AML-193 (cell line): ENCODE measurements at places on chromosomes 5 and 9.

GRCh38 chr9:121725008-121725775 lies 73.8 kb downstream of the DAB2IP start:
- no peak for DNase-seq

DNA sequence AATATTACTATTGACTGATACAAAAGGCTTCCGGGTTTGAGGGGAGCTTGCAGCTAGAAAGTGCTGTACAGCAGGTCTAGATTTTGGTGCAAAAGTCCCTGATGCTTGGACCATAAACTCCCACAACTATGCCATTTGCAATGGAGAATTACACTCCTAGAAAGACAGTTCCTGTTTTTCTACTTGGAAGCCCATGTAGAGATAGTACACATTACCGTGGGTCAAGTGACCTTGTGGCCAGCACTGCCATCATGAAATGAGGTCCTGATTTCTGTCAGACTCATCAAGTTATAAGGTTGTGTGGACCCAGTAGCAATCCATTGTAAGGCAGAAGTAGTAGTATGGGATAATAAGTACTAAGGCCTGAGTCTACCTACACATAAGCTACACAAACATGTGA lies 42.8 kb upstream of the TNFSF8 start:
- DNase-seq: no peak

GRCh38 chr5:5436203-5436760 lies 13.8 kb downstream of the ICE1 start:
- no peak for DNase-seq

- DNase-seq: no peak
Observed at GRCh38 chr5:115450741-115451140, 93.8 kb downstream of the FEM1C start.

DNA sequence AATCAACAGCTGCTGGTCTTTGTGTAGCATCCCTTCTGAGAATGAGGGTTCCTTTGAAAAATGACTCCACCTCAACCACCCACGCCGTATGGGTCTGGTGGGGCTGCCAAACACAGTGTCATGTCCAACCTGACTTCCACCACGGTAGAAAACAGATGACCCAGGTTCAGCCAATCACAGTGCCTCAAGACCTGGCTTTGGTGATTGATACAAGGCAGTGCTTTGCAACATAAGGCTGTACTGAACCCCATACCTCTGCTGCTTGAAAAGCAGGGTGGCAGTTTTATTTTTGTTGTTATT lies 11.5 kb upstream of the TGFBR1 start:
- DNase-seq: no peak

- DNase-seq: no peak
Observed at GRCh38 chr9:25939126-25939525, 260.9 kb upstream of the TUSC1 start.

- DNase-seq: no peak
Observed at GRCh38 chr9:15299374-15299939, 7.6 kb downstream of the TTC39B start.

- peak; percentile 1 for DNase-seq
Observed at GRCh38 chr9:114271556-114272510, 51.1 kb upstream of the ORM1 start.

DNA sequence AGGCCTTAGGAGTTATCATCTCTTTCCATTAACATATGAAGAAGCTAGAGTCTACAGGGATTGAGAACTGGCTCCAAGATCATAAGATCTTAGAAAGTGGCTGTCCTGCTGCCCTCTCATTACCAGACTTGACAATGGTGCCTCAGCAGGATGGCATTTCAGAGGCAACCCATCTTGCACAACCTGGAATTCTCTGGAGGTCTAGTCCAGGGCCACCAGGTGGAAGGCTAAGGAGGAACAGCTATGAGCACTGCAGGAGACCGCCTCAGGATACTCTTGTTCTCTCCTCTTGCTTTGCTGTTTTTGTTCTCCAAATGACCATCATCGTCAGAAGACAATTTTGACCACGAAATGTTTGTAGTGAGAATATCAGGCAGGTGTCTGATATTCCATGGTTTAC lies 322.6 kb downstream of the FBXL17 start:
- no peak for DNase-seq

DNA sequence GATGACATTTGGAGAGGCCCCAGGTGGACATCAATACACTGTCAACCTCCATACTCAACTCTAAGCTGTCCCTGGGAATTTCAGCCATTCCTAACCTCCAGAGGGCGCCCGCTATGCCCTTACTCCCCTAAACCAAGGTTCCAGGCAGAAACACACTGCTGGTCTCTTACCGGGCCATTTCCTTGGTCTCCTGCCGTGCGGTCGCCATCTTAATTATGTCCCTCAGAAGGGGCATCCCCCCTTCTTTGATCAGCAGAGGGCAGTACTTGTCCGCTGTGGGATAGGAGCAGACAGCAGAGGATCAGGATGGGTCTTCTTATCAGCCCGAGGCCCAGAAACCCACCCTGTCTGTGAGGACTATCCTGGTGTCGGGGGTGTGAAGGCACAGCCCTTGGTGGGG lies 9.3 kb upstream of the ZDHHC12 start:
- no peak for DNase-seq

DNA sequence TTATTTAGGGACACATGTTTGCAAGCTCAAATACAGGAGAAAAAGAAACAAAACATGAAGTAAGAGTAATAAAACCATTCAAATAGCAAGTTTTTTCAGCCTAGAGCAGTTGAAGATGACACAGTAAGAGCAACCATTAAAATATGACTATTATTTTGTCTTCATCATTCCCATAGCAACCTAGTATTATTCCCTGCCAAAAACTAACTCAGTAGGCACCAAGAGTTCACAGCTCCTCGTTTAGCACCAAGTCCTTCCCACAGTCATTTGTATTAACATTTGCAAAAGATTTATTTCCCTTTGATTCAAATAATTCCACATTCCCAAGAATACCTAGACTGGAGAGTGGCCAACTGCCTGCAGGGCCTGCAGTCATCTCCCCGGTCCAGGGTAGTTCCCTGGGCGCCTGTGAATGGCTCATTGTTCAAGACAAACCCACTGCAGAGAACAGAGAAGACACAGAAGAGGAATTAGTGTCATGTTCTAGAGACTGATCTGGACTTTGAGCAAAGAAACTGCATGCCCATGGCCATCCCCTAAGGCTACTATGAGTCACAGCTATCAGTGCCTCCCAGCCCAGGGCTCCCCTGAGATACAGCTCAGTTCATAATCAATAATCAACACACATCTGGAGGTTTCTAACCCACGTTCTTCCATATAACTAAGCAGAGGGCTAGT lies 139.1 kb upstream of the MAP3K1 start:
- no peak for DNase-seq

DNA sequence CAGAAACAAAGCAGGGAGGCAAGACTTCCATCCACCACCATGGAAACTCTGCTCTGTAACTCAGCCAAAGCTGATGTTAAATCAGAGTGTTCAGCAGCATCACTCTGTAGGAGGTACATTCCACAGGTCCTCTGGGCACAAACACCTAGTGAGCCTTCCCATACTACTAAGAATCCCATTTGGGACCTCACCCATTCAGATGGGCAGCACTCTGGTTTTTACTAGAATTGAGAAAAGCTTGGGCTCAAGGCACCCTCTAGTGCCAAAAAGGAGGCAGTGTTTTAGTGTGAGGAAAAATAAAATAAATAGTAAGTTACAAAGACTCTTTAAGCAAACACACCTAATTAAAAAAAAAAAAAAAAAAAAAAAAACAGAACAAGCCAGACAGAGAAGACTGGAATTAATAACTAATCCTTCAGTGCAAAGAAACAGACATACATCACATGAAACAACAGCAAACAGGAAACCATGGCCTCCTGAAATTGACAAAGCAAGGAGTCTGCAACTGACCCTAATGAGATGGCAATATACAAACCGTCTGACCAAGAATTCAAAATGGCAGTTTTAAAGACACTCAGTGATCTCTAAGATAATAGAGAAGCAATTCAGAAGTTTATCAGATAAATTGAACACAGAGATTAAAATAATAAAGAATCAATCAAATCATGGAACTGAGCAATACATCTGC lies 159.5 kb downstream of the GNA14 start:
- DNase-seq: peak; percentile 25

- no peak for DNase-seq
Observed at GRCh38 chr5:154474396-154475334, 3.4 kb downstream of the HAND1 start.

- DNase-seq: no peak
Observed at GRCh38 chr5:116595498-116595897, 20.9 kb upstream of the SEMA6A start.

DNA sequence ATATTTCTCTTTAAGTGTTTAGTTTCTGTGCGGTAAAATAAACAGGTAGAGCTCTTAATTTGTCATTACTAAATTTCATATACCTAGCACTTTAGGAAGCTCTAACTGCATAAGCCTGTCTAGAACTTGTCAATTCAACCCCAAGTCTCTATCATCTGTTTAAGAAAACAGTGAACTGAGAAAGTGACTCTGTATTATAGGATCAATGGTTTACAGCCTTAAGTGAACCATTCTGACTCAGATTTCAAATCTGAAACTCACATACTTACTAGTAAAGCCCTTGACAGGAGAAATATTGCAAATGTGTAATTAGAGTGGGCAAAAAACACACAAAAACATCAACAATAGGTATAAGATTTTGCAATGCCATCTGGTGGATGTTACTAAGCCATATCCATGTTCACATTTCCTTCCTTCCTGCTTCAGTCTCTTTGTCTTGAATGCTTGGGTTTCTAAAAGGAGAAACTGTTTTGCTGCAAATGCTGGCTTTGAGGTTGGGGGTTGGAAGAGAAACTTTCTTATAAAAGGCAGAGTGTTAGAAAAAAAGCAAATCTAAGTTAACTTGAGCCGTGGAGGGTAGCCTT lies 101.8 kb downstream of the DOCK8 start:
- peak; percentile 23 for DNase-seq

GRCh38 chr5:62779010-62779422 lies 200.4 kb downstream of the LRRC70 start:
- DNase-seq: peak; percentile 55
